Central memory CD8-positive, alpha-beta T cell (primary cell): ENCODE measurements at places on chromosomes 12 and 14.

DNA sequence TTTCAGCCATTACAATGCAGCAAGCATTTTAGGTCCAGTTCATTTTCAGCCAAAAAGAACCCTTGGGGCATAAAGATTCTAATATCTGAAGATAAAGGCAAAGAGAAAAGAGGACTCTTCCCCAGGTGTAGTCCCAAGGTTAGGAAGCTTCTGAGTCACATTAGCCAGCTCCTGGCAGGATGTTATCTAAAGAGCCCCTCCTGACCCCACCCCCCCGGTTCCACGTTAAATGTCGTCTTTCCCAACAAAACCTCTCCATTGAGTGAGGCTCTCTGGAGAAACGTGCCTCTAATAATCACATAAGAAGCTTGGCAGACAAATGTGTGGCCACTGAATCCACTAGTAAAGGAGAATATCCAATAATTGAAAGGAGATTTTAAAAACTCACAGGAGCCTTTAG lies 267.7 kb downstream of the GALC start:
- DNase-seq, result no peak

DNA sequence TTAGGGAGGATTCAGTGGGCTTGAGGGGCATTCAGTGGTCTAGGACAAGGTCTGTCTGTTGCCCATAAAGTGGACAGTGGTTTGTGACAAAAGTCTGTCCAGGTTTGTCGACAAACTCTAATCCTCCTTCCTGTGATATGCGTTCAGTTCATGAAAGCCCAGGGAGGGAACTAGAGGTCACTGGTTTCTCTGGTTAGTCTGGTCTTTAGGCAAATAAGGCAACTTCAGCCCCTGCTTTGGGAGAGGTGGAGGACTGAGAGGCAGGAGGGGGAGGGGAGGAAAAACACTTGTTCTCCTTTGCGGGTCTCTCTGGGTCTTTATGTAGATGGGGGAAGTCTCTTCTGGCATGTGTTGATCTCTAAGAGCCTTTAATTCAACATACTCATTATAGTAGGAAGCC lies 235.1 kb upstream of the PWP1 start:
- no peak for DNase-seq

- no peak for DNase-seq
These were observed 23.3 kb downstream of the TPCN1 start for GRCh38 chr12:113244478-113244958.

GRCh38 chr12:45191239-45191638 lies 24.7 kb upstream of the ANO6 start:
- DNase-seq, result no peak

DNA sequence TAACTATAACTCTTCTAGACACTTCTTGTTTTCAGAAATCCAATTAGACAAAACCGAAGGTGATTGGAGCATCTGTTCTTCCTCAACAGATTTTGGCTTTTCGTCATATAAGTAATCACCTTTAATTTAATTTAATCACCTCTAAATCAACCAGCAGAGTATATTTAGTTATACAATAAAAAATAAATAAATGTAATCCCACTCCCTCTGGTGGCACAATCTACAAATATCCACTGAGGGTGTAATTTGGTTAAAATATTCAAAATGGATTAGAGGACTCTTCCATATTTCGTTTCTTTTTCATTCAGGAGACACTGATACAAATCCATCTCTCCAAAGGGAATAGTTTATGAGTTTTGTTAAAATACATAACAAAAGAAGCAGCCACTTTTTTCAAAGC lies 18.3 kb upstream of the SLC35F4 start:
- no peak for DNase-seq

DNA sequence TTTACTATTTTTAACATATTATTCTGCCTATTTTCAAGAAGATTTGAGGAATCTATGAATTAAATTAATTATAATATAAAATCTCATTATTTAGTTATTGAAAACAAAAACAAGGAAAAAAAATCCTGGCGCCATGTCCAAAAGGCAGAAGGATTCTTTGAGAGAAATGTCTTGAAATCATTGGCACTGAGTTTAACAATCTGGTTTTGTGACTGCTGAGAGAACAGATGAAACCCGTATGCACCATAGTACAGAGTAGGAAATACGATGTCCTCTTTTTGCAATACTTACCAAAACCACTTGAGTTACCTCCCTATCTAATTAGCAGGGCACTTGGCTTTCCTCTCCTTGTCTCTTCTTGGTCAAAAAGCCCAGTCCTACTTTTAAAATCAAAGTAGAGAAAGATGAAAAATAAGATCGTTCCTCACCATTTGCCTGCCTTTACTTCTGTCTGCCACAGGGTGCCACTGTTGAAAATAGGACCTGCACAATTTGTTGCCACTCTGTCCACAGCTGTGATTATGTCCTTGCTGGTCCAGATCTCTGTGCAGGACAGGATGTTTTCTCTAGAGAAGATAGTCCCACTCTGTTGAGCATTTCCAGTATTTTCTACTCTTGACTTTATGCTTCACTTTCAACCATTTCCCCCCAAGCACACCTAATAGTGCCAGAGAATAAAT lies 179.7 kb downstream of the PDZRN4 start:
- DNase-seq, result no peak

GRCh38 chr12:28268608-28269229 lies 78.5 kb downstream of the CCDC91 start:
- DNase-seq, result no peak
